ENCODE measurements at places on chromosomes 11 and 22.

DNA sequence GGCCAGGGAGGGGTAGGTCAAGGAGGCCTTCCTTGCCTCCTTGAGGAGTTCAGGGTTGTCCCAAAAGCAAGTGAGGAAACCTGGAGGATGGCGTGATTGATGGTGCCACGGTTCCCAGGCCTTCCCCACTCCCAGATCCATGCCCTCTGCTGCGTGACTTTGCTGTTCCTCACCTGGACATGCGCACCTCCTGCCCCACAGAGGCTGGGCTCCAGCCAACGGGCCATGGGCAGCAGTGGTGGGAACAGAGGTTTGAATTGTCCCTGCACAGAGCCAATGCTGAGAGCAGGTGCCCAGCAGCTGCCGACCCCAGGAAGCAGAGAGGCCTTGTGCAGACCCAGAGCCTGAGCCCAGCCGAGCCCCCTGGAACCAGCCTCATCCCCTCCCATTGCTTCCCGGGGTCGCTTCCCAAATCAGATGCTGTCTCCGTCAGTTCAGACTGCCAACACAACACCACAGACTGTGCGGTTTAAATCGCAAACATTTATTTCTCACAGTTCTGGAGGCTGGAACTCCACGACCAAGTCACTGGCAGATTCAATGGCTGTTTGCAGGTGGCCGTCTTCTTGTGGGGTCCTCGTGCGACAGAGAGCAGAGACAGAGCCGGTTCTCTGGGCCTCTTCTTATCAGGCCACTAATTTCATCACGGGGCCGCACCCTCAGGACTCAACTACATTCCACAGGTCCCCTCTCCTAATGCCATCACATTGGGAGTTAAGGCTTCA lies 6.2 kb upstream of the LINC01488 start:
- no peak for DNase-seq
- H3K27ac ChIP-seq = no peak overlapping the region
- no peak overlapping the region for H3K4me3 ChIP-seq
- H3K27me3 ChIP-seq = no peaks in the 10 kb centered on the region
- peaks cover 21% of the 10 kb centered on the region for H3K4me1 ChIP-seq
- no peaks in the 10 kb centered on the region for H3K36me3 ChIP-seq

GRCh38 chr11:34999453-34999852 lies 83.0 kb downstream of the PDHX start:
- no peaks in the 10 kb centered on the region for H3K36me3 ChIP-seq
- no peaks in the 10 kb centered on the region for H3K27me3 ChIP-seq
- H3K27ac ChIP-seq = no peak overlapping the region
- peaks cover 4% of the 10 kb centered on the region for H3K4me1 ChIP-seq

GRCh38 chr22:30905696-30906341 lies 62.8 kb downstream of the MORC2 start:
- no peak for DNase-seq
- no peaks in the 10 kb centered on the region for H3K27me3 ChIP-seq

DNA sequence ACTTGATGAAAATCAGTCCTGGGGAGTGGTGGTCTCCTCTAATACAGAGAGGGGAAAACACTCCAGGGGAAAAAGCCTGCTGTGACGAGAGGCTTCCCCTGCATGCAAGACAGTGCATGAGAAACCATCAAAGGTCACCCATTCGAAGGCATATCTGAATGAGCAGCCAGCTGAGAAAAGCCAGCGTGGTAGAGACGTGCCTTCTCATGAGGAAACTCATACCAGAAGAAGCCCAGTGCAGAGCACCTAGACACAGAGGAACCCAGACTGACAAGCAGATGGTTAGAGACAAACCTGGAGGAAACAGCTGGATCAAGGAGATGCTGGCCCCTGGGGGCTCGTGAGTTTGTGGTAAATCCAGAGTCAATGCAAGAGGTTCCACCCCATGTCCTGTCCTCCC lies 534.8 kb downstream of the BRD1 start:
- no peak for DNase-seq
- no peaks in the 10 kb centered on the region for H3K36me3 ChIP-seq
- H3K4me3 ChIP-seq = no peak overlapping the region
- H3K27me3 ChIP-seq = no peaks in the 10 kb centered on the region
- no peak overlapping the region for H3K27ac ChIP-seq

DNA sequence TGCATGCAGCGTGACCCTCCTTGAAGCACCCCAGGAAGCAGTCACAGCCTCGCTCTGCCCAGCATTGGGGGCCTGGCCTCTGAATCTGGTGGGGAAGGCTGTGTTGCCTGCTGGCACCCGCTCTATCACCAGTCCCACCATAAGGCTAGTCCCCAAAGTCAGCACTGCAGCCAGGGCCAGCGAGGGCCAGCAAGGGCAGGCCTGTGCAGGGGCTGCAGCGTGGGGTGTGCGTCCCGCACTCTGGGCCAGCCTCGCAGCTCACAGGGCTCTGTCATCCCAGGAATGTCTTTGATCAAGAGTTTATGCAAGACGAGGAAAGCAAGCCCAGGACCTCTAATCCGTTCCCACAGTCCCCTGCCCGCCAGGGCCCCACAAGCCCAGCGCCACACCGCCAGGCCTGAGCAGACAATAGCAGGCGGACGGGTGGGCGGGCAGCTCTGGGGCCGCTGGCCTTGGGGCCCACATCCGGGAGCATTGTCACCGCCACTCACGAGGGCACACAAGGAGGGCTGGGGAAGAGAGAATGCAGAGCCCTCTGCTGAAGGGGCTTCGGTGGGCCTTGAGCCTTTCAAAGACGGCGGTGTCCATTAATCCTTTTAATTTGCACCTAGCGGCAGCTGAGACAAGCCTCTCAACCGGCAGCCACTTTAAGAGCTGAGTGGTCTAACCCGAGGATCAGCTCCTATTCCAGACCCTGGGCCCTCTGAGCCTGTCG lies 17.1 kb downstream of the LTO1 start:
- no peaks in the 10 kb centered on the region for H3K27me3 ChIP-seq
- no peak overlapping the region for H3K4me3 ChIP-seq
- DNase-seq = peak; percentile 75
- no peaks in the 10 kb centered on the region for H3K36me3 ChIP-seq
- no peak overlapping the region for H3K27ac ChIP-seq

DNA sequence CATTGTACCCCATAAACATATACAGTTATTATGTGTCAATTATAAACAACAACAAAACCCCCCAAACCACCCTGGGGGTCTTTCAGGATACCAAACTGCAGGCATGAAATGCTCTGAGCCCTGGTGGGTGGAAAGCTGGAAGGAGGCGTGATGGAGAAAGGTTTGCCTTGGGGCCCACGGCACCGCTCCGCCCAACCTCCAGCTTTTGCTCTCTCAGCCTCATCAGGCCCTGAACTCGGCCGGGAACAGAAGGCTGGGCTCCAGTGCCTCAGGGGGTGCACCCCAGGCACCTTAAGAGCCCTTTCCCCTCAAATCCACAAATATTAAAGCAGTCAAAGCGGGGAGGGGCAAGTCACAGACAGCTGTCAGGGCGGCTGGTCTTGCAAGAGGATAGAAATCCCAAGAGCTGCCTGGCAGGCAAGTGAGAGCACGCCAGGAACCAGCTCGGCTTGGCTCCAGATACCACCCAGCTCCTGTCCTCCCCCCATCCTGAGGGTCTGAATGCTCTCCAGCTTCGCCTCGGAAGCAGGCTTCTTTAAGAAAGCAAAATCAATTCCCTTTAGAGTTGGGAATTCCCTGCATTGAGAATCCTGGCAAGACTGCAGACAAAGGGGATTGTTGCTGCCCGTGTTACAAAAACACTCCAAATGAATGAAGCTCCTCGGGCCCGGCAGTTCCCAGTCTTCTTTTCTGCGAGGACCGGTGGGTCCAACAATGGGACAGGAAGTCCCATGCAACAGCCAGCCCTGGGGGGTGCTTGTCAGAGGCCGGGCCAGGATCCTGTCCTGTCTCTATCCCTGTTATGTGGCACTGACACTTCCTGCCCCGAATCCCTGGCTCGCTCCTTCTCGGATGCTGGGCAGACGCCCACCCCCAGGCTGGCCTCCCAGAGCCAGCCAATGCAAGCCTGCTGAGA lies 80.8 kb downstream of the NAT10 start:
- H3K4me1 ChIP-seq = no peaks in the 10 kb centered on the region
- peak; percentile 66 for DNase-seq
- no peaks in the 10 kb centered on the region for H3K27me3 ChIP-seq
- no peak overlapping the region for H3K4me3 ChIP-seq

DNA sequence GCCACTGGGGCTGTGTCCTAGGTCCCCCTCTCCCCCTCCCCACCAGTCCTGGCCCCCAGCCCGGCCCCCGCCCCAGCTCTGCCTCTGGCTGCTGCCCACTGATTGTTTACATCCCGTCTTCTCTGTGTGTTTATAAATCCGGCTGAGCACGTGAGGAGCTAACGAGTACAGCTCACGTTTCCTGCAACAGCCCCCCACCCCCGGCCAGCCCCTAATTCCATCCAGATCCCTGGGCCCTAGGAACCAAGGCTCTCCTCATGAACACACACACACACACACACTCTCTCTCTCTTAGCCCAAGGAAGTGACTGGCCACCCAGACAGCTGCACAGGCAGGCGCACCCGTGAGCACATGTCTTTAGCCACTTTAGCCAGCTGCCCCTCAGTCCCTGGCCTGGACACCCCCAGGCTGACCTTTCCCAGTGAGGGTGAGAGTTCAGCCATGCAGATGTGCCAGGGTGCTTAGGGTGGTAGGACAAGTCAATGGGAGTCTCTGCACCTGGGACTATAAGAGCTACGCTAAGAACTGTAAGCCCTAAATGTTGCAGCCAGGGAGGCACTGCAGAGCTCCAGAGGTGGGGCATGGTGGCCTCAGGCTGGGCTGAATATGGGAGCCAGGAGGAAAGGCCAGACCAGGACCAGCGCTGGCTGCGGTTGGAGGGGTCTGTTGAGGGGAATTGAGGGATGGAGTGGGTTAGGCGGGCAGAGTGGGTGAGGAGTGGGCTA lies 2.9 kb downstream of the CLCF1 start:
- H3K36me3 ChIP-seq = no peaks in the 10 kb centered on the region
- H3K4me3 ChIP-seq = no peak overlapping the region
- peaks cover 76% of the 10 kb centered on the region for H3K4me1 ChIP-seq
- DNase-seq = peak; percentile 90

Data from lung (tissue), 17 donors.